ENCODE measurements at places on chromosomes 5 and 9.

GRCh38 chr5:1704676-1705075 is 95.0 kb downstream of the MRPL36 start:
- no peak for DNase-seq

GRCh38 chr9:105484226-105484625 is 36.4 kb downstream of the FSD1L start:
- no peak for DNase-seq

- no peak for DNase-seq
Observed at GRCh38 chr9:133944746-133945135, 47.4 kb downstream of the VAV2 start.

GRCh38 chr5:16946725-16947124 is 10.6 kb upstream of the MYO10 start:
- no peak for DNase-seq

DNA sequence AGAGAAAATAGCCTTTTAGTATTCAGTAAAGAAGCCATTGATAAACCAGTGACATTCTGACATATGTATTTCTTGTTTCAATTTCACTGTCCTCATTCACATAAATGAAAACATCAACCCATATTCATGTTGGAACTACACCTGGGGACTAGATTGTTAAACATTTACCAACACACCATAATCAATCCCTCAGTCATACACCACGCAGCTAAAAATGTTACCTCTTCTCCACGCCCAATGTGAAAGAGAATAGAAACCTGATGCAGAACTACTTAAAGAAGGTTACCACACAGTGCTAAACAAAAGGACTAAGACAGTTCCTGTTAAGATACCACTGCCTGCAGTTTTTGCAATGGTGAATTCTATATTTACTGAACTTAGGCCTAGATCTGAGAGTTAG is 518.9 kb downstream of the PRELID2 start:
- no peak for DNase-seq

DNA sequence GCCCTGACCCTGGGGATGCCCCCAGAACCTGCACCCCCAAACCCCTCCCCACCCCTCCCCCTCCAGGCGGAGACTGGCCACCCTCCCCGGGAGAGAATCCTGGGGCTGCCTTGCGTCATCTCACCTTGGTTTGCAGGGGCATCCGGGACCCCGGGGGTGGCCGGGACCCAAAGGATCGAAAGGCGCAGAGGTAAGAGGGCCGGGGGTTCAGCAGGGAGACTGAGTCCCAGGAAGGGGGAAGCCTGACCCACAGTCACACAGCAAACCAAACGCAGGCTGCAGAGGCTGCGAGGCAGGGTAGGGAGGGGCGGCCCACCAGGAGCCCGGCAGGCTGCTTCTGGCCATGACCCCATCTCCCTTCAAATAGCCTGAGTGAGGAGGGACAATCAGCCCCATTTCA is 33.8 kb upstream of the ORM1 start:
- no peak for DNase-seq

DNA sequence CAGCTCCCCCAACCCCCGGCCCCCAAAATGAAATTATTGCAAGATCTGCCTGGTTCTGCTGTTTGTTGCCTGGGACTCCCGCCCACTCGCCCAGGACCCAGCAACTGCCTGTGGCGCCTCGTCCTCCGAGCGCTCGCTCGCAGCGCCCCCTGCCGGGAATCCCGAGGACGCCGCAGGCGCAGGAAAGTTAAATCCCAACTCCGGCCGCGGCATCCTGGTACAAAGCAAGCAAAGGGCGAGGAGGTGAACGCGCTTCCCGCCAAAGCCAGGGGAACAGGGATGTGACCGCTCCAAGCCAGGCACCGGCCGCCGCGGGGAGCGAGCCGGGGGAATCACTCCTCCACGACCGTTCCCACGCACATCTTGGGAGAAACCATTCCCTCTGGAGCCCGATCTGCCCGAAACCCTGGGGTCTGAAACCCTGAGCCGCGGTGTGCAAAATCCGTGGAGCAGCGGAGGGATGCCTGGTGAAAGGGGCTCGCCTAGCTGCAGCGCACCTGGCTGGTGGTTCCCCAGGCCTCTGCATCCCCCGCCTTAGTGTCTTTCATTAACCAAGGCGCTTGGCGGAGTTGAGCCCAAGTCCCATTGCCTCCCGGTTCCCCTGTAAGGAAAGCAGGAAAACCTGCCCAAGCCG is 1.3 kb downstream of the SEMA5A start:
- DNase-seq = peak; percentile 44

- no peak for DNase-seq
Observed at GRCh38 chr5:116614603-116614920, 39.9 kb upstream of the SEMA6A start.

DNA sequence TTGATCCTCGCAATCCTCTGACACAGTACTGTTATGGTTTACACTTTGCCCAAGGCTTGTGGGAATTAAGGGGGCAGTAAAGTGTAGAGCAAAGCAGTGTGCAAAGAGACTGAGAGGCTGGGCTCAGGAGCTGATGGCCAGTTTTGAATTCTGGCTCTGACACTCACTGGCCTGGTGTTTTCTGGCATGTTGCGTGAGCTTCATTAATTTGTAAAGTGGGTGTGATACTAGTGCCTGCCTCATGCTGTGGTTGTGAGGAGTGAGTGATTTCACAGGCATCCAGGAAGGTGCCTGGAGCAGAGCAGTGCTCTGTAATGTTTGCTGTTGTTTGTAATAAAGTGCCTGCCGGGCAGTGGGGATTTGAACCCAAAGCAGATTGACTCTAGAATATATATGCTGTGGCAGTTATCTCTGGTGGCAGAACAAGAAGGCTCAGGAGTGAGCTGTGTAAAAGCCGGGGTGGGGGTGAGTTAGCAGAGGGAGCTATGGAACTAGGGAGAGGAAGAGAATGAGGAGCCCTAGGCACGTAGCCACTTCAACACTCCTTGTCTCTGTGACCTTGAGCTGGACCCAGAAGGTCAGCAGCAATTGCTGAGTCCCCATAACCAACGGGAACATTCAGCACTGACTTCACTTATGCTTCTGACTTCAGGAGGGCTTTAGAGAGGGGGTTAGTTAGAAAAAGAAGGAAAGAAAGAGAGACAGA is 108.5 kb downstream of the DOCK2 start:
- DNase-seq = no peak

GRCh38 chr9:121892706-121893105 is 200.4 kb downstream of the TTLL11 start:
- no peak for DNase-seq

- no peak for DNase-seq
Observed at GRCh38 chr9:114345493-114346065, 15.9 kb downstream of the ORM2 start.

DNA sequence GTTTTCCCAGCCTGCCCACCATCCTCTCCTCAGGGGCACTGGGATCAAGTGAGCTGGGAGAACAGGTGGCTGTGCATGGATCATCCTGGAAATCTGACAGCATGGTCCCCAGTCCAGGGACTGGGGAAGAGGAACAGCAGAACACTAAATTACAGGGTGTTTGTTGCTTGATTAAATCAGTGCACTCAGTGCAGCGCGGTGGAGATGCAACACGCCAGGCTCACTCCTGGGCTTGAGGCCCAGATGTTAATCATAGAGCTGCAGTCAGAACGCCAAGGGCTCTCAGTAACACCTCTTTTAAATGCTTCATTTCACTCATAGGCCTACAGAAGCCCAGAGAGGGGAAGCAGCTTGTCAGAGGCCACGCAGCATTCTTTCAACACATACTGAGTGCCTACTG is 14.2 kb upstream of the LARP1 start:
- DNase-seq = no peak

DNA sequence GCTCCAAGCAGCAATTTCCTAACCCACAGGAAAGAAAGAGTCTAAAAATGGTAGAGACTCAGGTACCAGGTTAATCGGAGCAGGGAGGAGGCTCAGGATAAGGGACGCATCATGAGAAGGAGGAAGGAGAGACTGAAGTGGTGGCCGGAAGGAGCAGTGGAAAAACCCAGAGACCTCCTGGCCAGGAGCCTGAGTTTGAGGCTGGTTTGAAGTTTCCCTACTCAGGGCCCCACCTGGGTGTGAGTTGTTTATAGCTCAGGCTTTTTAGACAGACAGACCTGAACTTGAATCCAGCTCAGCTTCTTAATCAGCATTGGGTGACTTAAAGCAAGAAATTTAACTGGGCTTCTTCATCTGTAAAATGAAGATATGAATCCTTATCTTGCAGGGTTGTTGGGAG is 11.9 kb upstream of the AQP7 start:
- no peak for DNase-seq

DNA sequence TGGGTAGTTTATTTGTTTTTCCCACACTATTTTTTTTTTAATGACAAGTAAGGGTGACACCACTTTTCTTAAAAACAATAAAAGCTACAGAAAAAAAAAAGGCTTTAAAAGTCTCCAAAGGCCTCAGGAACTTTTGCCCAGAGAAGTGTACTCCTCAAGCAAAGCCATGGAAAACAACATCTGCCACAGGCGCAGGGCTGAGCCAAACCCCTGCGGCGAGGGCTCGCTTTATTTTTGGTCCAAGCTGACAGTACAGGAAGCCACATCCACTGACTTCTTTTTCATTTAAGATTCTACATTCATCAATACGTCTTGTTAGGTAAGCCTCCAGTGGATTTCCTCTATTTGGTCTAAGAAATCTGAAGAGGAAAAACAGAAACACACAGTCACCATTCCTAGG is 51.9 kb upstream of the IFNK start:
- DNase-seq = no peak

DNA sequence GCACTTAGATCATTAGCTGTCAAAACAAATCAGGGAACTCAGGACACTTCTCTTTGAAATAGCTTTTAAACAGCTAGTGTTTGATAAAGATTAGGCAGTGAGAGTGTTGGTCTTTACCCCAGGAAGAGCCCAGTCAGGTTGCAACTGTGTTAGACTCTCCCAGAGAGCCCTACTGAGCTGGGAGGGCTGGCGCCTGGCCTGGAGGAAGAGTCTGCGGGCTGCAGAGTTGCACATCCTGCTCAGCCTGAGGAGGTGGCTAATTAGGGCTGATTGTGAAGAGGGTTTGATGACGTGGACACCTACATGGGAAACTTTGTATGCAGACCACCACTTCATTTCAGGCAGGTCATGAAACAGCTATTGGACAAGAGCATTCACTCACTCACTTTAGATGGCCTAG is 112.0 kb downstream of the TMEM174 start:
- DNase-seq = no peak

DNA sequence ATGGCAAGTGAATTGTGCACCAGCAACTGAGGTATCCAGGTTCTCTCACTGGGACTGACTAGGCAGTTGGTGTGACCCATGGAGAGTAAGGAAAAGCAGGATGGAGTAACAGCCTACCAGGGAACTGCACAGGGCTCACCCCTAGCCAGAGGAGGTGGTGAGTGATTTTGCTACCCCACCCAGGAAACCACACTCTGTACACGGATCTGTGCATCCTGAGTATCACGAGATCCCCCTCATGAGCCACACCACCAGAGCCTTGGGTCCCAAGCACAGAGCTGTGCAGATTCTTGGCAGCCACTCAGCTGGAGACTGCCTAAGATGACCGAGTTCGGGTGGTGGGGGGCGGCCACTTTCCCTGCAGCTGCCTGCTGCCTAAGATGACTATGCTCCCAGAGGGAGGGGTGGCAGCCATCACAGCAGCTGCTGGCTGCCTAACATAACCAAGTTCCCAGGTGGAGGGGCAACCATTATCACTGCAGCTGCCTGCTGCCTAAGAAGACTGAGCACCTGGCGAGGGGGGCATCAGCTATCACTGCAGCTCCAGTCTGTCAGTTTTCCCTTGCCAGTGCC is 48.4 kb upstream of the EFNA5 start:
- no peak for DNase-seq

GRCh38 chr5:171984748-171985419 is 21.6 kb downstream of the FBXW11 start:
- DNase-seq = peak; percentile 60

Measured in CD4-positive, alpha-beta T cell treated with Interleukin-10 for 1 hour (primary cell).